Vagina (tissue), 2 donors: ENCODE measurements at places on chromosomes 6 and 20. TPM values are rescaled to one million over a fixed set of nuclear protein-coding genes. Genes with fewer than 3 reads are reported as not detected.

DNA sequence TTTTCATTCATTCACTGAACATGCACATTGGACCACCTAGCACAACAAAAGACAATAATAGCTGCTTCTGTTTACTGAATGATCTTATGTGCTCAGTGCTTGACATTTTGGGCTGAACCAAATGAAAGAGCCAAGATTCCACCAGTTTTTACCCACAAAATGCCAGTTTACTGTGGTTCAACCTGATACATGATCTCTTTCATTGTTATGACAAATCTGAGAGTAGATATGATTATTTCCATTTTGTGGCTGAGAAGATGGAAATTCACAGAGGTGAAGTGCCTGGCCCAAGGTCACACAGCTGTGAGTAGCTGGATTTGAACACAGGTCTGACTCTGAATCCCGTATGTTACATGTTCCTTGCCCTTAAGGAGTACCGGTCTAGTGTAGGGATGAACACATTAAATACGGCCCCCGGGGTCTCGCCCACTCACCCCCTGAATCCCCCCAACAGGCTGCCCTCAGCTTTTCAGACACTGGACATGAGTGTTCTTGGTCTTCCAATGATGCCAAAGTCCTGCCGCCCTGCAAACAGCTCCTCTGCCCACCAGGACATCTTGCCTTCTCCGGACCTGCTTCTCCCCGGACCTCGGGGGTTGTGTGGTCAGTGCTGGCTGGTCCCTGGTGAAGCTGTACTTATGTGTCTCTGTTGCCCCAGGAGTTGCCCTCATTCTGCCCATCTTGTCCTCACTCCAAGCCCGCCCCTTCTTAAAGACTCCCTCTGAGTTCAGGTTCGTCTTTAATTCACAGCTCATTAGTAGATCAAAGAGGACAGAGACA, 58.6 kb upstream of the SLC32A1 start:
- DNase-seq = no peak

DNA sequence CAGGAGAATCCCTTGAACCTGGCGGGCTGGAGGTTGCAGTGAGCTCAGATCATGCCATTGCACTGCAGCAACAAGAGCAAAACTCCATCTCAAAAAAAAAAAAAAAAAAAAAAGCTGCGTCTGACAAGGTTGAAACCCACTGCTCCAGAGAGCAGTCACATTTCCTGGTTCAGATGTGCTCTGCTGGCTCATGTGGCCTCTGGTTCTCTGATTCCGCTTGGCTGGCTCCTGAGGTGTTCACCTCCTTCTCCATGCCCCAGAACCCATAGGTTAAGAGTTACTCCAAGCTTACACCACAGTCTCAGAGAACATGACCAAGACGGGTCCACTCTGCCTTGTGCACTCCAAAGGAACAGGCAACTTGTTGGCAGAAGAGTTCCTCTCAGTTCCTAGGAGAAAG, 8.8 kb upstream of the CNR1 start:
- DNase-seq = no peak

- no peak for DNase-seq
These were observed 160.1 kb downstream of the C6orf58 start for GRCh38 chr6:127737009-127737486.

GRCh38 chr20:15188415-15188814, 851.0 kb upstream of the FLRT3 start:
- no peak for DNase-seq

DNA sequence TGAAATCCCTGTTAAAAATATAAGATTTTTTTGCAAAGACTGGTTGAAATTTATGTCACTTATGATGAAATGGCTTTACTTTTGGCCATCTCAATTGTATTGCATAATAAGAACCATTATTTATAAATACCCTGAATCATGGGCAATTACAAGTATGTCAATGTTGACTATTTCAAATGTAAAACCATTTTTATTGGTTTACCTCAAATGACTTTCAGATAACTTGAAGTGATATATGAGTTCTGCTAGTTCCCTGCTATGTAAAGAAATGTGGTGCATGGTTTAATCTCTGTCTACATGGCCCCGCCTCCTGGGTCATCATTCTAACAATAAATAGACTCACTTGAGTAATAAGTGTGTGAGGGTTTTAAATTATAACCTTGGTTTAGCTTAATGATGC, 275.6 kb upstream of the PREP start:
- DNase-seq = no peak

GRCh38 chr20:47724396-47724795, 60.9 kb downstream of the SULF2 start:
- DNase-seq = no peak

GRCh38 chr20:34538671-34539123, 19.8 kb upstream of the MAP1LC3A start:
- no peak for DNase-seq

- no peak for DNase-seq
These were observed 39.2 kb upstream of the RALY start for GRCh38 chr20:33954504-33954903.

DNA sequence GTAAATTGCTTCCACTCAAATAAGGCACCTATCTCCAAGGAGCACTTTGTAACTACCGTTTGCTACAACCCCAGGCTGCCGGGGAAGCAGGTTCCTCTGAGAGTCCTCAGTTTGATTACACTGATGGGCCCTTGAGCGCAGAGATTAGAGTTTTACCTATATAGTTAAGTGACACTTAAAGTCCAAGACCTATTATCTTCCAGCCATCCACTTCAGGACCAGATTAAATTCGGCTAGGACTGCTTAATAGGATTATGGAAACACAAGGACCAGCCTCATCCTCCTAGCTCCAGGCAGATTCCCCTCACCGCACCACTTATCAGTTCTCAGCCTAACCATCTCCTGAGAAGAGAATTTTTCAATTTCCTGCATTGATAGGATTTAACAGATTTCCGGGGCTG, 64.7 kb upstream of the TIAM2 start:
- DNase-seq = no peak

GRCh38 chr6:105109955-105110895, 69.6 kb downstream of the POPDC3 start:
- no peak for DNase-seq

GRCh38 chr20:19211252-19211651, 1.2 kb upstream of the SLC24A3 start:
- DNase-seq = no peak

- DNase-seq = no peak
These were observed 25.4 kb downstream of the CDYL start for GRCh38 chr6:4801491-4802110.

DNA sequence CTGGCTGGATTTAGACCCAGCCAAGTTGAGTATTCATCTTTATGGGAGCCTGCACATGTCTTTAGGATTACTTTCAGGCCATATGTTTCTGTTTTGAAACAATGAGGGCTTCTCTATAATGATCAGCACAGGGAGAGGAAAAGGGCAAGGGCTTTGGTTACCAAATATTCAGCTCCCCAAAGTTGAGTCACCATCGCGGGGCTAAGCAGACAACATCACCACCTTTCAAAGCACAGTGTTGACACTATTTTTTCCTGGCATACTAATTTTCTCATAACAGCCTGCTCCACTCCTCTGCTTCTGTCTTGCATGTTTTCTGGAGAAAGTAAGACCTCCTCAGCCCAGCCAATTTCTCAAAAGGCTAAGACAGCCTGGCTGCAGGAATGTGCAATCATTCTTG, 4.9 kb downstream of the SCML4 start:
- DNase-seq = no peak

DNA sequence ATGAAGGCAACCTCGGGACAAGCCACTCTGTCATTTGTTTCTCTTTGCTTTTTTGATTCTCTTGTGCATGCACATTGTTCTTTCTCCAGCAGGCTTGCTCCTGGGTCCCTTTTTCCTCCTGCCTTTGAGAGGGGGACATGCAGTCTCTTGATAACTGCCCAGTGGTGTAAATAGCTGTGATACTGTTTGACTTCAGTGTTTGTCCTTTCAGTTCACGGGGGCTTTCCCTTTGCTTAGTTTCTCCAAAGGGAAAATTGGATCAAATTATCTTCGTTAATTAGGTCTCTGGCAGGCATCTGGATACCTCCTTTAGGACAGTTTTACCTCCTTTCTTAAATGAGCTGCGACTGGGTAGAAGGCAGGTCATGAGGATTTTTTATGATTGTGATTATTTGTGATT, 41.5 kb downstream of the RALGAPB start:
- no peak for DNase-seq

DNA sequence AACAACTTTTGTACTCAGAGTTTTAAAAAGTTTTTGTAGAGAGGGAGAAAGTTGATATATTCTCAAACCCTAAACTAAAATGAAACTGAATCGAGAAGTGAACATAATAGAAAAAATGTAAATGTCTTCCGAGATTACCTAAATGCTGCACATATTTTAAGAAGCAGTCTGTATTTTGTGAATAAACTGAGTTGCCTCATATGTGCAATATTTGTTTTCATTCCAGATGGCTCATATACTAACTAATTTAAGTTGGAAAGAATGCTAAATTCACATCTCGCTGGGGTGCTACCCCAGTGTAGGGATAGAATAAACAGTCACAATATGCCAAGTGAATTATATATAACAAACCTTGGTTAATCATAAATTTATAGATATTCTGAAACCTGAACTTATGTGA, 285.9 kb upstream of the THEMIS start:
- no peak for DNase-seq

GRCh38 chr20:21607971-21608725, 94.3 kb upstream of the NKX2-2 start:
- DNase-seq = no peak

GRCh38 chr6:28943557-28944411, 20.0 kb upstream of the TRIM27 start:
- no peak for DNase-seq

DNA sequence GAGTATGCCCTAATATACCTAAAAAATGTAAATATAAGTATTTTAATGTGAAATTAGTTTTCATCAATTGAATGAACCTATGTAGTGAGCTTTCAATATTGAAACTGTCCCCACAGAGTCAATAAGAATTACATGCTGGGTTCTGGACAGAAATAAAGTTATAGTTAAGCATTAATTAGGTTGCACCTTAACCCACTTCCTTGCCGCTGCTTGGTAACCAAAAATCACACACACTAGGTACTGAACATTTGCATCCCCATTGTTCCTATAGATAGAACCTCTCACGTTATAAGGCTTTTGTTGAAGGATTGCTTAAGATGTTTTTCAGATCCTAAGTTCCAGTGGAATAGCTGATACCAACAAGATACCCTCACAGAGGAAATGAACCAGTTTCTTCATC, 237.1 kb upstream of the OPRM1 start:
- no peak for DNase-seq

GRCh38 chr20:48201188-48201587, 415.9 kb upstream of the SULF2 start:
- no peak for DNase-seq

DNA sequence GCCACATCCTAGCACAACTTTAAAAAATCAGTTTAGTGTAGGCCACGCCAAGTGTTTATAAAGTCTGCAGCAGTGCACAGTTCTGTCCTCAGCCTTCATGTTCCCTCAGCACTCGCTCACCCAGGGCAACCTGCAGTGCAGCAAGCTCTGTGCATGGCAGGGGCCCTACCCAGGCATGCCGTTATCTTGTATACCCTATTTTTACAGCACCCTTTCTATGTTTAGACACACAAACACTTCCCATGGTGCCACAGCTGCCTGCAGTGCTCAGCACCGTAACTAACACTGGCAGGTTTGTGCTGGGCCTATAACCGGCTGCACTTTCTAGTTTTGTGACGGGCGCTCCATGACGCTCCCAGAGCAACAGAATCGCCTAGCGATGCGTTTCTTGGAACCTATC, 43.8 kb downstream of the ZBTB46 start:
- no peak for DNase-seq

DNA sequence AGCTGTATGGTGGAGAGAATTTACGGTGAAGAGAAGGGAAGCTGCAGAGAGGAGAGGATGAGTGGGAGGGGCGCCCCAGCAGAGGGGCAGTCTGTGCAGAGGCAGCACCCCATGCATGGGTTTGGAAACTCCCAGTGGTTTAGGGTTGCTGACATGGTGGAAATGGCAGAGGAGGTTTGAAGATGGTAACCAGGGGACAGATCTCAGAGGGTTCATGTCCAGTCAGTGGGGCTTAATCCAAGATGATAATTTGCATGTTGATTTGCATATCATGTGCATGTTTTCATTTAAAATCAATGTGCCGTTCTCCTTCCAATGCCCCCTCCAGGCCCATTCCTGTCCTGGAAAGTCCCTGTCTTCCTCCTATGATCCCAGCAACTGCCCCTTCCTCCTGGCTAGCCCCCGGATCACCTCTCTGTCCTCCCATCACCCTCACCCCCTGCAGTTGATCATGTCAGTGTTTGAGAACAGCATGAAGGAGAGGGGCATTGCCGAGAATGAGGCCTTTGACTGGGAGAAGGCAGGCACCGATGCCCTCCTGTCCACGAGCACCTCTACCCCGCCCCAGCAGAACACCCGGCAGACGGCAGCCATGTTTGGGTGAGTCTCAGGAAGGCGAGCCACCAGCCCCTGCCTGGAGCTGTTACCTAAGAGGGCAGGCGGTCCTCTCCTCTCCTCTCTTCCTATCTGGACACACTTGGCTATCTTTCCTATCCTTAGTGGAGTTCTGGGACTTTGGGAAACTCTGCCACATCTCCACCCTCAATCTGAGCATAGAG, 14.3 kb downstream of the TTBK1 start:
- DNase-seq = no peak

- DNase-seq = no peak
These were observed 25.6 kb downstream of the DHX35 start for GRCh38 chr20:38987777-38988176.

DNA sequence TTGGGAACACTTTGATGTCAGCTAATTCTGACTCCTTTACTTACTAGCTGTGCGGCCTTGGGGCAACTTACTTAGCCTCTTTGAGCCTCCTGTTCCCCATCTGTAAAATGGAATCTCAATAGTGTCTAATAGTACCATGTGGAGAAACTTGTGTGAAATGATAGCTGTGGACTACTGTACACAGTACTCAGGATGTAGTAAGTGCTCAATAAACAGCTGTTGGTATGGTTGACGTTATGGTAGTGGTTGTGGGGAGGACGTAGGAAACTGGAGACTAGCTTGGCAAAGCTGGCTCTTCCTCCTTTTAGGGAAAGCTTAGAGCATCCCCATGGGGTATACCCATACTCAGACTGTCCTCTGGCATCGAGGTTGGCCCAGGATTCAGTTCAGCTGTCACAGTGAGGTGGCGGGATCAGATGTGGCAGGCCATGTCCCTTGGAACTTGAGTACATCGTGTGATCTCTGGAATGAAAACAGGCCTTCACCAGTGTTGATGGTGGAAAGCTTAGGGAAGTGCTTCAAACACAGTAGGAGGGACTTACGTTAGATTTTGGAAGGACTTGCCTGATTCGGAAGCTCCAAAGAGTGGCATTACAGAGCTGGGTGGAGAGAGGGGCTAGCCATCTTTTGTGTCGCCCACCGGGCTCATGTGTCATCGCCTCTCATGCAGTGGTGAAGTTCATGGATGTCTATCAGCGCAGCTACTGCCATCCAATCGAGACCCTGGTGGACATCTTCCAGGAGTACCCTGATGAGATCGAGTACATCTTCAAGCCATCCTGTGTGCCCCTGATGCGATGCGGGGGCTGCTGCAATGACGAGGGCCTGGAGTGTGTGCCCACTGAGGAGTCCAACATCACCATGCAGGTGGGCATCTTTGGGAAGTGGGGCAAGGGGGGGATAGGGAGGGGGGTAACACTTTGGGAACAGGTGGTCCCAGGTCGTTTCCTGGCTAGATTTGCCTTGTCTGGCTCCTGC, 7.1 kb downstream of the VEGFA start:
- no peak for DNase-seq

Gene GABRR1
- total RNA-seq = not detected

Gene BPIFB4
- total RNA-seq = not detected

Gene HFE
- 7.6 TPM for total RNA-seq

Gene LTA
- not detected for total RNA-seq

Gene C6orf15
- not detected for total RNA-seq

Gene NMBR
- total RNA-seq = not detected

Gene PTPRA
- 45.7 TPM for total RNA-seq

Gene GSTA2
- total RNA-seq = not detected

Gene AGER
- total RNA-seq = 8.1 TPM

Gene ERGIC3
- 113 TPM for total RNA-seq
